ENCODE measurements at places on chromosomes 1 and 21.

DNA sequence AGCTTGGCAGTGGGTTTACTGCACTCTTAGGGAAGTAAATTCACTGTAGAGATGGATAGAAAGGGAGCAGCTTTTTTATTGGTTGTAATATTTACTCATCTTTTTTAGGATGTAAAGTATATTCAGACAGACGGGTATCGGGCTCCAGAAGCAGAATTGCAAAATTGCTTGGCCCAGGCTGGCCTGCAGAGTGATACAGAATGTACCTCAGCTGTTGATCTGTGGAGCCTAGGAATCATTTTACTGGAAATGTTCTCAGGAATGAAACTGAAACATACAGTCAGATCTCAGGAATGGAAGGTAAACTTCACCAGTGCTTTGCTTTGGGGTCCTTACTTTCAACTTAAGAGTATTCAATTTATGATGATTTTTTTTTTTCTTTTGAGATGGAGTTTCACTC is 3.2 kb downstream of the UHMK1 start:
- no peak for DNase-seq

DNA sequence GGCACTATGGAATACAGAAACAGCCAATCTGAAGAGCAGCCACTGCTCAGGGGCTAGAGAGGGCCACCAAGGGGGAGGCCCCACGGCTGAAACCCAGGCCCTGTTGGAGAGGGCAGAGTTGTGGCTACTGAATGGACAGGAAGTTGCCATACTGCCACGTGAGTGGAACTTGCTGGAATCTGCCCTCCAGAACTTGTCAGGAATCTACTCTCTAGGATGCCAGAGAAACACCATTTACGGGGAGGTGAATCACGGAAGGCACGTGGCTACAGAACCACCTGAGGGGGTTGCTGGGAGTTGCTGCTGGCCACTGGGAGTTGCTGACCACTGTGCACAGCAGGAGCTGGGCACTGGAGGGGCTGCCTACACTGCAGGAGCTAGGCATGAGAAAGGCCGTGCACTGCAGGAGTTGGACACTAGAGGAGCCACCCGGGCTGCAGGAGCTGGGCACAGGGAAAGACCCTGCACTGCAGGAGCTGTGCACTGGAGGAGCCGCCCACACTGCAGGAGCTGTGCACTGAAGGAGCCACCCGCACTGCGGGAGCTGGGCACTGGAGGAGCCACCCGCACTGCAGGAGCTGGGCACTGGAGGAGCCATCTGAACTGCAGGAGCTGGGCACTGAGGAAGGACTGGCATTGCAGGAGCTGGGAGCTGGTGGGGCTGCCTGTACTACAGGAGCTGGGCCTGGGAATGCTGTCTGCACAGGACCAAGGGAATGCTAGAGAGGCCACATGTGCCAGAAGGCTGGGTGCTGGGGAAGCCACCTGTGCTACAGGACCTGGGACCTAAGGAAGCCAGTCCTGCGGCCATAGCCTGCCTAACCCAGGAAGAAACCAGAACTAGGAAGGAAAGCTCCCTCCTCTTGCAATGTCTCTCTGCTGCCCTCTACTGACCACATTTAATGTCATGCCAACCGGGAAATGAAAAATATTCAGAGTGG is 343.4 kb downstream of the MATN1 start:
- DNase-seq = no peak

GRCh38 chr1:46617108-46617800 is 643 bp upstream of the MOB3C start:
- DNase-seq = no peak

DNA sequence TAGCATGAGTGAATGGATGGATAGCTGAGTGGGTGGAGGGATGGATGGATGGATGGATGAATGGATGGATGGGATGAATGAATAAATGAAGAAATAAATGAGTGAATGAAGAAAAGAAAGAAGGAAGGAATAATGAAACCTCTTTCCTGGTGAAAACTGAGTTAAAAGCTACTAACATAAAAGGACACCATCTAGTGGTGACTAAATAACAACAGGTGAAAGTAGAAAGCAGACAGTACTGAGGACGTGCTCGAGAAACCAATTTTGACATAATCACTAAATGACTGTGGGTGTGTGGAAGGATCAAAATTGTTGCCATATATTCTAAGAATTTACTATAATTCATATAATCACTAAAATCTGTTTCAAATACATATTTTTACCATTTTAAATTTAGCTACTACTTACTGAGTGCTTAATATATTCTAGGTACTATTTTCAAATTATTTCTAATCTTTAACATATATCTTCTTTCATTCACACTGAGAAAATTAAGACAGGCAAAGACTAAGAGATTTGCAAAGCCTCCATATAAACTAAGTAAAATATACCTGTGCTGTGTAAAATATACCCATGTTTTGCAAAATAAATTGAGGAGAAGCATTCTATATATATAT is 522.9 kb downstream of the LRRIQ3 start:
- no peak for DNase-seq

- no peak for DNase-seq
Observed at GRCh38 chr1:209808059-209808581, 2.2 kb upstream of the IRF6 start.

DNA sequence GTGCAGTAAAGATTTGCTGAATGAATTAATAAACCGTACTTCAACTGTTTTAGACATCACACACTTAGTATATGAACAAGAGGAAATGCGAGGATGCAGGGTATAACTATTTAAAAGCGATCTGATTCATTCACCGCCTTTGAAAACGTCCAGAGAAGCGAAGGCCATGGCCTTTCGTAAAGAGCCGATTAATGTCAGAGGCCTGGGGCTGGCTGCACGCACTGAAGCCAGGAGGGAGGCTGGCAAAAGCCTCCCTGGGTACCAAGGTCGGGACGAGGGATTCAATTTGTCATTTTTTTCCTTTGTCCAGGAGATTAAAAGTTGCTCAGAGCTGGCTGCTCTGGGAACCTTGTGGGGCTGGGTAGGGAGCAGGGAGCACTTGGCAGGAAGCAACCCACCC is 307.4 kb downstream of the NPHP4 start:
- no peak for DNase-seq

DNA sequence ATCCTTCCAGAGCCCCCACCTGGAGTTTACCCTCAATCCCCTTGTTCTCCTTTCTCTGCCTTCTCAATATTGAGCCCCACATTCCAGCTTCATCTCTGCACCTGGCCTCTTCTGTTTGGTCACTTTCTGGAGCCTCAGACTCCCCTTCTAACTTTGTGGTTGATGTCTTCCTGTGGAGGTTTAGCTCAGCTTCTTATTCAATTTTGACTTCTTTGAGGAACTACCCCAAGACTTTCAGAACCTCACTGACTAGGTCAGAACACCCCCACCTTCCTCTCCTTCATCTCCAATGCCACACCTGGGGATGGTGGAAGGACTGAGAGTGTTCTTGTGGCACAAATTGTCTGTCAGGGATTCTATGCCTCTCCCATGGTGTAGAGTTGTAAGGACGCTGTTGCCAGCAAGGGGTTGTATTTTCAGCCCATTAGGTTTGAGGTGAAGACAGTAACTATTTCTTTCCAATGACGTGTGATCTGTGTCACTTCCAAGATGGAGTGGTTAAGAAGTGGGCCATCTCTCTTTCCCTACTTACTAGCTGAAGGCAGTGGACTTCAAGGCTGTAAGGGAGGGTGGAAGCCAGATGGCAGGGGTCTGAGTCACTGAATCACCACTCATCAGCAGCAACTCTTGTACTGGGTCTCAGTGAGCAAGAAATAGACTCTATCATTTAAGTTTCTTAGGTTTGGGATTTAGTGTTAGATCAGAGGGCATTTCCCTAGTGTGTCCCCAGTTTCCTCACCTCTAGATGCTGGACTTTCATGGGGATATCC is 80.6 kb downstream of the PAPPA2 start:
- DNase-seq = no peak

DNA sequence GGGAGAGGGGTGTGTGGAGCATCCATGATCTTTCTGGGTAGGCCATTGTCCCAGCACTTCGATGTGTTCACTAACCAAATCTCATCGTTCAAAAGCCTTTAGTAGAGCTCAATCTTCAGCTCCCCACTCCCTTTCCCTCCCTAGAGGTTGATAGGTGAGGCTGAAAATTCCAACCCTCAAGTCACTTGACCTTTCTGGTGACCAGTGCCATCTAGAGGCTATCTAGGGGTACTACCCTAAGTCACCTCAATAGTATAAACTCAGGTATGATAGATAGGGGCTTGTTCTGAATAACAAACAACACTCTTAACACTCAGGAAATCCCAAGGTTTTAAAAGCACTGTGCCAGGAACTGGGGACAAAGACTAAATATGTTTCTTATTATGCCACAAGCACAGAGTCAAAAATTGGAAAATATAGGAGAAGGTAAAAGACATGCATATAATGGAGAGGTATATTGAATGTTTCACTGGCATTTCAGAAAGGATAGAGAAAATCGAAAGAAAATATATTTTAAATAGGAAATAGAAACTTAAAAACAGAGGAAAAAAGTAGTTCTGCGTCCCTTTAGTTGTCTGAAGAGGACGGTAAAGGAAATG is 42.9 kb upstream of the CD53 start:
- DNase-seq = no peak

- DNase-seq = no peak
Observed at GRCh38 chr1:91031081-91031480, 9.2 kb upstream of the ZNF644 start.

- no peak for DNase-seq
Observed at GRCh38 chr1:191546803-191547202, 611.5 kb upstream of the RGS18 start.

GRCh38 chr1:113912594-113913311 is 7.6 kb downstream of the DCLRE1B start:
- no peak for DNase-seq

- DNase-seq = no peak
Observed at GRCh38 chr1:23909412-23909811, 3.8 kb downstream of the CNR2 start.

DNA sequence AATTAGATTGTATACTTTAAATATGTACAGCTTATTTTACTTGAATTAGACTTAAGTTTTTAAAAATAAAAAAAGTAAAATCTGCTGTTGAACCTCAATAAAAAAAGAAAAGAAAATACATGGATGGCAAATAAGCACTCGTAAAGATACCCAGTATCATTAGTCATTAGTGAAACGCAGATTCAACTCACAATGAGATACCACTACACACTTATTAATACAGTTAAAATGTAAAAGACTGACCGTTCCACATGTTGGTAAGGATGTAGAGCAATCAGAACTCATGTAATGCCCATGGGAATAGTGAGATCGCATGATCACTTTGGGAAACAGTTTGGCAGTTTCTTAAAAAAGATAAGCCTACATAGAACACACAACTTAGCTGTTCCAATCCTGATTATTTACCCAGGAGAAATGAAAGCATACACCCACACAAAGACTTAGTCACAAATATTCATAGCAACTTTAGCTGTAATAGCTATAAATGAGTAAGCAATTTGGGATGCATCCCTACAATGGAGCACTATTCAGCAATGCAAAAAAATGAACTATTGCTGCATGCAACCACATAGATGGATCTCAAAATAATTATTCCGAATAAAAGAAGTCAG is 7.3 kb downstream of the SH2D1B start:
- no peak for DNase-seq

GRCh38 chr1:156498432-156499193 is 2.0 kb downstream of the MEF2D start:
- DNase-seq = no peak
